Psoas muscle (tissue), 8 donors: ENCODE measurements at places on chromosomes 7 and 10. TPM values are rescaled to one million over a fixed set of nuclear protein-coding genes. Genes with fewer than 3 reads are reported as not detected.
A peak's percentile ranks its signal among the peaks of the same experiment; 100 is the strongest.

The SPDYE2 gene
- polyA plus RNA-seq = 0.05 TPM

The COL13A1 gene
- polyA plus RNA-seq = 0.35 TPM

The PDK4 gene
- 2,971 TPM for polyA plus RNA-seq

The RASSF4 gene
- polyA plus RNA-seq = 17.0 TPM

The FFAR4 gene
- 0.01 TPM for polyA plus RNA-seq

The SLC13A1 gene
- not detected for polyA plus RNA-seq

The KMT2C gene
- 24.9 TPM for polyA plus RNA-seq

The CCL24 gene
- not detected for polyA plus RNA-seq

The TAS2R3 gene
- polyA plus RNA-seq = not detected

The PPP1R17 gene
- not detected for polyA plus RNA-seq

DNA sequence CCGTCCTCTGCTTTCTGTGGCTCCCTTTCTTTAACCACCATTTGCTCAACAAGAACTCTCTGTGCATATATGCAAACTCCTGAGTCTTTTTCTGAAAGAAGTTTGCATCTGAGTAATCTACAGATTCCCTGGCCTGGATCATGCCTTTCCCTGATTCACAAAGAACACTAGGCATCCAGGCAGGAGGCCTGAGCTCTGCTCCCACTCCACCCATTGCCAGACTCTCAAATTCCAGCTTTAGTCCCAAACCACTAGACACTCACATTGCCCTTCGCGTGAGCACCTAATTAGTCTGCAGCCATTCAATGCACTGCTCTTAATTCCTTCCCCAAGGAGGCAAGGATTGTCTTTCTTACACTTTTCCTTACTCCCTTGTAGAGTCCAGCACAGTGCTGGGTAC, 60.9 kb downstream of the ABCC2 start:
- no peak for DNase-seq
- no peak overlapping the region for H3K4me3 ChIP-seq
- H3K27ac ChIP-seq = no peak overlapping the region

DNA sequence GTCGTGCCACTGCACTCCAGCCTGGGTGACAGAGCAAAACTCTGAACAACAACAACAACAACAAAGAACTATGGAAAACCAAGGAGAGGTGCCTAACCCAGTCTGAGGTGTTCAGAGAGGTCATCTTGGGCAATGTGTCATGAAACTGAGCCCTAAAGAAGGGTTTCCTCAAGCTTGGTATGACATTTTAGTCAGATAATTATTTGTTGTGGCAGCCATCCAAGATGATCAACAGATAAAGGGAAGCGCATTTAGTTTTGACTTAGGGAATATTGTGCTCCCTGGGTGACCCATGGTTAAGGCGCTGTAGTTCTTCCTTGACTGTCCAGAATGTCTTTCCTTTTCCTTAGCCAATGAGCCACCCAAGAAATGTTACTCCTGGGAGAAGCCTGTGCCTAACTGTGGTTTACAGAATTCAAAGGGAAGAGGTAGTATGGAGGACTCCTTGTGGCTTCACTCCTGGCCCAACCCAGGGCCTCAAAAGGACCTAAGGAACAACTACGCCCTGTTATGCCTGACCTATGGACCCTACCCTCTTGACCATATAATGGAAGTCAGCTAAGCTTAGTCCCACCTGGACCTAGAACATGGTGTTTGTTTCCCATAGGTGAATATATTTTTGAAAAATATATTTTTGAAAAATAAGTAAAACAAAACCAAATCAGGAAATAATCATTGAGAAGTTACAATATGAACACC, 42.4 kb downstream of the TPST1 start:
- H3K36me3 ChIP-seq = no peaks in the 10 kb centered on the region
- no peak for DNase-seq
- H3K27me3 ChIP-seq = no peaks in the 10 kb centered on the region
- no peak overlapping the region for H3K27ac ChIP-seq
- H3K4me3 ChIP-seq = no peak overlapping the region

DNA sequence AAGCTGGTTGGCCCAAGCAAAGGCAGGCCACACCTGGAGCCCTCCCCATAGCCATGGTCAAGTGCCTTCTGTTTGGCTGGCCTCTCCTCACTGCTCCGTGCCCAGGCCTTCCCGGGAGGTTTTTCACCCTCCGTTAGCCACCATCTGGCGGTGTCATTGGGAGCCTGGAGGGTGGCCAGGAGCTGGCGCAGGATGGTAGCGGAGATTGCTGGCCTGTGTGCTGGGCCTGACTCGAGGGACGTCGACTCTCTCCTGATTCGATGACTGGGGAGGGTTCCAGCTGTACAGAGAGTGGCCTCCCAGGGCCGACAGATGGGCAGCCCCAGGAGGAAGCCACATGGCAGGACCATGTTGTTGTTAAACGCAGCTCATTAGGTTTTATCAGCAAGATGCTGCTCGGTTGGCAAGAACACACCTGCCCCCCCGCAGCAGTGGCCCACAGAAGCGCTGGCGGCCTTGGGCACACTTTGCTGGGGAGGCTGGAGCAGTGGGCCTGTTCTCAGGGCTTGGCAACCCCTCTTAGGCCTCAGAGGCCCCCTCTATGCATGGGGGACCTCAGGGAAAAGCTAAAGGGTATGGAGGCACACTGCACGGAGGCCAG, 64.0 kb upstream of the CACUL1 start:
- H3K27ac ChIP-seq = peak overlapping the region; percentile 36
- no peaks in the 10 kb centered on the region for H3K36me3 ChIP-seq
- H3K4me3 ChIP-seq = no peak overlapping the region
- H3K27me3 ChIP-seq = no peaks in the 10 kb centered on the region
- H3K4me1 ChIP-seq = peaks cover 8% of the 10 kb centered on the region

- DNase-seq = no peak
- H3K4me3 ChIP-seq = no peak overlapping the region
- H3K27me3 ChIP-seq = no peaks in the 10 kb centered on the region
- H3K36me3 ChIP-seq = no peaks in the 10 kb centered on the region
- no peaks in the 10 kb centered on the region for H3K4me1 ChIP-seq
Observed at GRCh38 chr7:111390000-111390399, 172.3 kb downstream of the IMMP2L start.

DNA sequence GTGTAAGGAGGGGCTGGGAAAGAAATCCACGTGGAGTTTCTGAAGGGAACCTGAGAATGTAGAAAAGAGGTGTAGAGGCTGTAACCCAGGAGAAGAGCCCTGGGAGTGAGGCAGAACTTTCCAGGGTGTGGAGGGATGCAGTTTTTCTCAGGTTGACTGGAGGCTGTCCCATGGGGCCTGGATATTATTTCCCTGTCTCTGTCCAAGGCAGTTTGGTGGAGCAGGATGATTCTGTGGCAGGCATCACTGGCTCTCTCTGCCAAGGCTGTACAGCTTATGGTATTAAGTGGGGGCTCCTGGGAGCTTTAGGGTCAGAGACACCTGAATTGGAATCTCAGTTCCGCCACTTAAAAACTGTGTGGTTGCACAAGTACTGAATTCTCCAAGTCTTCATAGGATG, 81.6 kb downstream of the CHN2 start:
- no peaks in the 10 kb centered on the region for H3K27me3 ChIP-seq
- H3K4me3 ChIP-seq = no peak overlapping the region
- H3K27ac ChIP-seq = no peak overlapping the region
- no peaks in the 10 kb centered on the region for H3K36me3 ChIP-seq
- H3K4me1 ChIP-seq = no peaks in the 10 kb centered on the region
- DNase-seq = no peak

DNA sequence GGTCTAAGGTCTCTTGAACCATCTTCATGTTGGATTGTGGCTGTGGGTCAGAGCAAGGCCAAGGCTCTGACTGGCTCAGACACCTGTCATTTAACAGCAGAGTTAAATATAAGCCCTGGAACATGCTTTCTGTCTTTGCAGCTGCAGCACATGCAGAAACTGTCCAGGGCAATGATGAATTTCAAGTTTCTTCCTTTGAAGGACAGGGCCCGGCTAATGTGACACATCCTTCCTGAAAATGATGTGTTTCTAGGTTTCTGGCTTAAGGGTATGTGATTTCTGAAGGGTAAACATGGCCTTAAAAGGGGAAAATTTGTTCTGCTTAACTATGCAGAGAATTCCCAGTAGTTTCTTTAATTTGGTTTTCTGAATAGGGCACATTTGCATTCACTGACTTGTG, 34.0 kb upstream of the SLC35B4 start:
- no peak overlapping the region for H3K27ac ChIP-seq
- no peaks in the 10 kb centered on the region for H3K36me3 ChIP-seq
- no peak for DNase-seq
- no peaks in the 10 kb centered on the region for H3K27me3 ChIP-seq
- H3K4me3 ChIP-seq = no peak overlapping the region

DNA sequence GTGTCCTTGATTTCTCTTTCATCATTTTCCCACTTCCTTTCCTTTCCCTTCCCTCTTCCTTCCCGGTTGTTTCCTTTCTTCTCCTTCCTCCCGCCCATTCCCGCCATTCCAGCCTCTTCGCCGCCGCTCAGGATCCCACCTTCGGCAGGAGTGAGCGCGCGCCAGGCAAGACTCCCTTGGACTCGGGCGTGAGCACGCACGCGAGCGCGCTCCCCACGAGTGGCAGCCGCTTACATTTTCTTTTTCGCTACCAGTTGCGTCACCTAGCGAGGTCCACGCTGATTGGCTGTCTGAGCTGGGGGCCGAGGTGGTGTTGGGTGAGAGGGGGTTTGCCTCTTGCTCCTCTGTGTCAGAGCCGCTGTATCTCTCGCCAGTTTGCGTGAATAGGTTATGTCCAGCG, 11.8 kb downstream of the ZAN start:
- H3K27me3 ChIP-seq = no peaks in the 10 kb centered on the region
- no peaks in the 10 kb centered on the region for H3K36me3 ChIP-seq
- no peak overlapping the region for H3K4me3 ChIP-seq
- peak; percentile 31 for DNase-seq

DNA sequence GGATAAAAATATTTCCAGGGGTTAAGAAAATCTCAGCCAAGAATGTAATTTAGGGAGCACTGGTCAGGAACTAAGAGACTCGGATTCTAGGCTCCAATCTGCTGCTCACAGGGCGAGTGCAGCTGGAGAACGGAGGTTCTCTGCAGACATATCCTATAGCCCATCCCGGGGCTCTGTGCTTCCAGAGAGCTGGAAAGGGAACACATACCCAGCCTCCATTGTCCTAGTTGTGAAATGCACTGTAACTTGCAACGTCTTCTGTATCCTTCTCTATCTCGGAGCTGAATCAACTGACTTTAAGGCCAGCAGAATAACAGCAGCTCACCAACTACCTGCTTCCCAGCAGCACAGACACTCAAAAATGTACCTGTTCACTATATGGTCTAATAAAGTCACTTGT, 351.1 kb upstream of the MYO3A start:
- no peaks in the 10 kb centered on the region for H3K36me3 ChIP-seq
- H3K27ac ChIP-seq = no peak overlapping the region
- H3K4me1 ChIP-seq = no peaks in the 10 kb centered on the region
- DNase-seq = no peak
- H3K4me3 ChIP-seq = no peak overlapping the region
- H3K27me3 ChIP-seq = no peaks in the 10 kb centered on the region

GRCh38 chr7:2017481-2017891, 215.3 kb downstream of the MAD1L1 start:
- H3K4me1 ChIP-seq = peaks cover 6% of the 10 kb centered on the region
- H3K4me3 ChIP-seq = no peak overlapping the region
- H3K36me3 ChIP-seq = no peaks in the 10 kb centered on the region
- no peaks in the 10 kb centered on the region for H3K27me3 ChIP-seq
- H3K27ac ChIP-seq = no peak overlapping the region

GRCh38 chr10:19483421-19483820, 332.8 kb upstream of the PLXDC2 start:
- H3K27me3 ChIP-seq = no peaks in the 10 kb centered on the region
- H3K36me3 ChIP-seq = no peaks in the 10 kb centered on the region
- H3K27ac ChIP-seq = no peak overlapping the region
- H3K4me3 ChIP-seq = no peak overlapping the region

DNA sequence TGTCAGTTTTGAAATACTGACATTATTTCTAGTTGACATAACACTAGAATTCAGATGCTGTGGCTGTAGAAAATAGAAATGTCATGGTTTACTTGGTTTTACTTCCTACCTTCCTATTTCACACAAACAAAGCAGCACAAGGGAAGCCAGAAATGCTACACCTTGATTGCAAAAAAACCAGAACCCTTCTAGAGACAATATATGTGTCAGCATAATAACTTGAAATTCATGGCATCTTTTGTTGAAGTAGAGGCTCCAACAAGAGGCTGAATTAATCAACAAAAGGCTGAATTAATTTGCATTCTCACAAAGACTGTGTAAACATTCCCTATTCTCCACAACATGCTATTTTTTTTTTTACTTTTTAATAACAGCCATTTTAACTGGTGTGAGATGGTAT, 25.2 kb downstream of the ZNF117 start:
- H3K27ac ChIP-seq = no peak overlapping the region
- H3K36me3 ChIP-seq = no peaks in the 10 kb centered on the region
- no peak overlapping the region for H3K4me3 ChIP-seq
- no peak for DNase-seq
- no peaks in the 10 kb centered on the region for H3K4me1 ChIP-seq

- no peak for DNase-seq
- peaks cover 58% of the 10 kb centered on the region for H3K4me1 ChIP-seq
- no peaks in the 10 kb centered on the region for H3K36me3 ChIP-seq
- H3K4me3 ChIP-seq = no peak overlapping the region
- H3K27me3 ChIP-seq = no peaks in the 10 kb centered on the region
Observed at GRCh38 chr7:104980841-104981671, 32.9 kb upstream of the KMT2E start.

GRCh38 chr10:62333135-62333889, 40.9 kb upstream of the ZNF365 start:
- no peak overlapping the region for H3K27ac ChIP-seq
- no peaks in the 10 kb centered on the region for H3K27me3 ChIP-seq
- no peaks in the 10 kb centered on the region for H3K4me1 ChIP-seq
- H3K36me3 ChIP-seq = no peaks in the 10 kb centered on the region
- no peak for DNase-seq
- no peak overlapping the region for H3K4me3 ChIP-seq

DNA sequence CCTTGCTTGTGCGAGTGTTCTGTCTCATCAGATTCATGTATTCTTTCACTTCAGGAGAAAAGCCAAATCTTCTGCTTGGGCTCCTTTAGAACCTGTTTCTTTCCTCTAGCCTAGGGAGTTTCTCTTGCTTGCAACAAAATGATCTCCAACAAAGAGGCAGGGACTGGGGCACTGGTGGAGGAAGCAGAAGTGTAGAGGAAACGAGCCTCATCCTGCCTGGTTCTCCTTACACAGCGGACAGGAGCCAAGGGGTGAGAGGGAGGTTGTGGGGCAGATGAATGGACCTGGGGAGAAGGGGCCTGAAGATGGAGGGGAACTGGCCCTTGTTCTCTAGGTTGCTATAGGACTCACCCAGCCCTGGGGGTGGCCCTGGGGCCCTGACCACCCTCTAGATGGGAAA, 141.1 kb downstream of the PKD1L1 start:
- no peaks in the 10 kb centered on the region for H3K4me1 ChIP-seq
- no peaks in the 10 kb centered on the region for H3K27me3 ChIP-seq
- H3K36me3 ChIP-seq = no peaks in the 10 kb centered on the region
- DNase-seq = no peak

- H3K27ac ChIP-seq = no peak overlapping the region
- H3K4me1 ChIP-seq = peaks cover 6% of the 10 kb centered on the region
- no peak for DNase-seq
- H3K36me3 ChIP-seq = no peaks in the 10 kb centered on the region
- no peaks in the 10 kb centered on the region for H3K27me3 ChIP-seq
Observed at GRCh38 chr10:31630861-31631567, 297.6 kb downstream of the ARHGAP12 start.

- H3K4me3 ChIP-seq = no peak overlapping the region
- DNase-seq = no peak
- peaks cover 14% of the 10 kb centered on the region for H3K4me1 ChIP-seq
- H3K27ac ChIP-seq = no peak overlapping the region
Observed at GRCh38 chr7:27300421-27300820, 57.8 kb downstream of the EVX1 start.

- no peaks in the 10 kb centered on the region for H3K4me1 ChIP-seq
- no peak overlapping the region for H3K4me3 ChIP-seq
- DNase-seq = no peak
- peaks cover 13% of the 10 kb centered on the region for H3K27me3 ChIP-seq
- H3K27ac ChIP-seq = no peak overlapping the region
- H3K36me3 ChIP-seq = no peaks in the 10 kb centered on the region
Observed at GRCh38 chr10:43263551-43264343, 3.1 kb downstream of the RASGEF1A start.
